Activated CD8-positive, alpha-beta memory T cell treated with anti-CD3 and anti-CD28 coated beads for 1 hour (primary cell): ENCODE measurements at places on chromosomes 1 and 21.

- no peak for DNase-seq
Observed at GRCh38 chr1:66917476-66917875, 7.2 kb downstream of the DNAI4 start.

DNA sequence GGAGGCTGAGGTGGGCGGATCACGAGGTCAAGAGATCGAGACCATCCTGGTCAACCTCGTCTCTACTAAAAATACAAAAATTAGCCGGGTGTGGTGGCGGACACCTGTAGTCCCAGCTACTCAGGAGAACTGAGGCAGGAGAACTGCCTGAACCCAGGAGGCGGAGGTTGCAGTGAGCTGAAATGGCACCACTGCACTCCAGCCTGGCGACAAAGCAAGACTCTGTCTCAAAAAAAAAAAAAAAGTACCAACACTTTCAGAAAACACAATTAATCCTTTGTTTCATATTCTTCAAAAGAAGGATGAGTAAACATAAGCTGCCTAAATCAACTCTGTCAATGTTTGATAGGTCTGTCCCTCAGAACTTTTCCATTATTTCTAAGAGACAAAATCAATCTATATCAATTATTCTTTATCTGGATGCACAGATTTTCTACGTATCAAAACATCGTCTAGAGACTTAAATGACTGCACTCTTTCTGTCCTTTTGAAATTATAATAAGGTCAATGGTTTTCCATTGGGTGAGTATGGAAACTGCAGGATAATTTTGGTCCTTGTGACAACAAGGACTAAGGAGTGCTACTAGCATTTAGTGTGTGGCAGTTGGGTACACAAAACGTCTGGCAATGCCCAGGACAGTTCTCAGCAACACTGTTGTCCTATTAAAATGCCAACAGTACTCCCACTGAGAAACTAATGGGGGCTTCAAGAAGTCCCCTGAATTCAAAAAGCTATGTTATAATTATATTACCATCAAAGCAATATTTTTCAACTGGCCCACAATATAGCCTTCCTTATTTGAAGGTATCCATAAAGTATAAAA, 40.7 kb downstream of the LPGAT1 start:
- DNase-seq, result no peak

DNA sequence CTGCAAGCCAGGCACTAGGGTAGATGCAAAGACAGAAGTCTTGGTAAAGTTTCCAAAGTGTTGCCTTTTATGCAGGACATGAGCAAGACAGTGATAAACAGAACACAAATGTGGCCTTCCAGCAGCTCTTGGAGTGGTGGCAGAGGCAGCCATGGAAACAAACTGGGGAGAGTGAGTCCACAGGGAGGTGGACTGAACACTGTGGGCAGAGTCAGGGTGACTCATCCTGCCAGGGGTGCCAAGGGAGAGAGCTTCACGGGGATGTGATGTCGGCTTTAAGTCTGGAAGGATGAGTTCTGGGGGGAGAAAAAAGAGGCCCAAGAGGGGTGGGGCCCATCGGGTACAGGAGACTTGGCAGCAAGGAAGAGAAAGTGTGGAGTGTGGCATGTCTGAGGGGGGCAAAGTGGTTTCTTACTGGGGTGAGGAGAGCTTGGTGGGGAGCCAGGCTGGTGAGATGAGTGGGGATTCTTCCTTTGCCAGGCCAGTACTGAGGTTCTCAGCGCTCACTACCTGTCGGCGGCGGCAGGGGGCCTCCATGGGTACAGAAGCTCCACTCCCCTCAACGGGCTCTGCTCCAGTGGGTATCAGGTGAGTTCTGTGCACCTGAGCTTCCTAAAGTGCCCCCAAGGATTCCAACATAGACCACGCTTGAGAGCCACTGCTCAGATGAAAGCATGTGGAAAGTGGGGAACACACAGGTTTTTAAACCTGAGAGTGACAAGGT, 41.8 kb downstream of the KIAA0040 start:
- no peak for DNase-seq

- no peak for DNase-seq
Observed at GRCh38 chr1:54275349-54275748, 75.4 kb downstream of the MRPL37 start.

- no peak for DNase-seq
Observed at GRCh38 chr1:112496290-112496689, 12.5 kb upstream of the WNT2B start.

DNA sequence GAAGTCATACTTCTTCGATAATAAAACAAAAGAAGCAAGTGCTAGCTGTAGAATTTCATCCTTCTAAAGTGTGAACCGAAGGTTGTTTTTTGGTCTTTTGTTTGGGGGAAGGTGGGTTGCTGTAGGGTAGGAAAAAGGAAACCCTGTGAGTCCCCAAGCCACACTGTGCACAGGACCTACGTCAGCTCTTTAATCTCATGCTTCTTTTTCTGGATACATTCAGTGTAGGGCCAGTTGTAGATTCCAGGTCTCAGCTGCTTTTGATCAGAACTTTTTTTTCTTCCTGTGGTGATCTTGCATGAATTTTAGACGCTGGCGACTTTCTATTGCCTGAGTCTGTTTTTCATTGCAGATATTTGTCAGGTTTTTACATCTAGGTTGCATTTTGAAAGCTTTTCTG, 40.2 kb downstream of the BCL9 start:
- DNase-seq, result no peak

DNA sequence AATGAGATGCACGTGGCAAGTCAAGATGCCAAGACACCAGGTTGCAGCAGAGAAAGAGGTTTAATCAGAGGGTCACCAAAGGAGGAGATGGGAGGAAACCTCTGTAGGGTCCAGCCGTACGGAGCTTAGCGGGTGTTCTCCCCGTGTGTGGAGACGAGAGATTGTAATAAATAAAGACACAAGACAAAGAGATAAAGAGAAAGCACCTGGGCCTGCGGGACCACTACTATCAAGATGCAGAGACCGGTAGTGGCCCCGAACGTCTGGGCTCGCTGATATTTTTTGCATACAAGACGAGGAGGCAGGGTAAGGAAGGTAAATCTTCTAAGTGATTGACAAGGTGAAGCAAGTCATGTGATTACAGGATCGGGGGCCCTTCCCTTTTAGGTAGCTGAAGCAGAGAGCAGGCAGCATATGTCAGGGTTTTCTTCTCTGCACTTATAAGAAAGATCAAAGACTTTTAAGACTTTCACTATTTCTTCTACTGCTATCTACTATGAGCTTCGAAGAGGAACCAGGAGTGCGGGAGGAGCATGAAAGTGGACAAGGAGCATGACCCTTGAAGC, 41.2 kb upstream of the TDRD10 start:
- no peak for DNase-seq

DNA sequence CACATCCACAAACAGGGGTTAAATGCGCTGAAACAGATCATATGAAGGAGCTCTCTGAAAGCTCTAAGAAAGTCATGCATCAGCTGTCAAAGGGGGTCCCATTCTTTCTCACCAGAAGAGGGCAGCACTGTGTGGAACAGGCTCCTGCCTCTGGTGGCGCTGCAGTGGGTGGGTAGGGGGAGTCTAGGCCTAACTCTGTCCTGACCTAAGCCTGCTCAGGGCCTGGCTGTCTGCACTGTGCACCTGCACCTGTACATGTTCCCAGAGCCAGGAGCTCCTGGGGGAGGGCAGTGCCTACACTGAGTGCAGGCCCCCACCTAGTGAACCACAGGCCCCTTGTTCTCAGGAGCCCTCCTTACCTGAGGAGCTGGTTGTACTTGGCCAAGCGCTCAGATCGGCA, 16.0 kb downstream of the ENO1 start:
- peak; percentile 32 for DNase-seq

GRCh38 chr1:39205102-39205780, 746 bp downstream of the MACF1 start:
- peak; percentile 41 for DNase-seq

GRCh38 chr1:14778898-14779865, 180.7 kb downstream of the KAZN start:
- DNase-seq, result no peak

DNA sequence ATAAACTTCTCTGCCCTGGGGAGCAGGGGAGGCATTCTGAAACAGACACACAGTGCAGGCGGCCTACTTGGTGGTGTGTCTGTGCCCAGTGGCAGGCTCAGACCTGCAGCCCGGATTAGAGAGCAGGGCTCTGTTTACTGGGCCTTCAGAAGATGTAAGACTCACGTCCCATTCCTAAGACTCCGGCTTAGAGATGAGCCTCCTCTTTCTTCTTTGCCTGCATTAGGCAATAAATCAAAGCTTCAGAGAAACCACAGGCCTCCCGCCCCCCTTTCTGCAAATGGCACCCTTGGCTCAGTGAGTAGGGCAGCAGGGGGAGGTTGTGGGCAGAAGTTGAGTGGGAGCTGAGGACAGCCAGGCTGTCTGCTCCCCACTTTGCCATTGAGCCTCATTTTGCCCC, 35.8 kb downstream of the LGR6 start:
- DNase-seq, result no peak

DNA sequence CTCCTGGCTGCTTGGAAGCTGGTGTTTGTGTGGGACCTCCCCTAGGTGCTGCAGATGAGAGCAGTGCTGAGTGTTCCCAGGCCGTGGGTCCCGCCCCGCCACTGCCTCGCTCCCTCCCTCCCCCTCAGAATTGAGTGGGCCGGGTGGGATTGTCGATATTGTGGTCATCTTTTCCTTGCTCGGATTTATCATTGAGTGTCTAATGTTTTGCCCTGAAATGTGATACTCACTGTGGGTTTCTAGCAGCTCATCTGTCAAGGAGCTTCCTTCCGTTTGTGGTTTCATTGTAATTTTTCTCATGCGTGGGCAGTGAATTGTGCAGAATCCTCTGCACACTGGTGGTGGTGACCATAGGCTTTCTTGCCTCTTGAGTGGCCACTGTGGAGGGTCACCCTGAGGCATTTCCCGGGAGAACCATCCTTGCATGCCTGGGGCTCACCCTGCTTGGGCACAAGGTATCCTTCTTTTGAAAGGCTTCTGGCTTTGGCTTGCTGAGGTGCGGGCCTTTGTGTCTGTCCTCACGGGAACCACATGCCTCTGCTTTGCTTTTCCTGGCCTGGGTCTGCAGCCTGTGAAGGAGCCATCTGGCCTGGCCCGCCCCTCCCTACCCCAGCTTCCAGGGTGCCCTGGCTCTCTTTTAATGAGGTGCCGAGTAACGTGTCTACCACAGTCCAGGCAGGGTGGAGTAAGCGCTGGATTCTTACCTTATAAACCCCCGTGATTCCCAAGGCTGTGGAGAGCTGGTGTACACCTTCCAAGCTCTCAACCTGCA, 25.6 kb downstream of the SLX9 start:
- DNase-seq, result no peak

GRCh38 chr1:3011631-3012455, 9.4 kb upstream of the ACTRT2 start:
- no peak for DNase-seq

DNA sequence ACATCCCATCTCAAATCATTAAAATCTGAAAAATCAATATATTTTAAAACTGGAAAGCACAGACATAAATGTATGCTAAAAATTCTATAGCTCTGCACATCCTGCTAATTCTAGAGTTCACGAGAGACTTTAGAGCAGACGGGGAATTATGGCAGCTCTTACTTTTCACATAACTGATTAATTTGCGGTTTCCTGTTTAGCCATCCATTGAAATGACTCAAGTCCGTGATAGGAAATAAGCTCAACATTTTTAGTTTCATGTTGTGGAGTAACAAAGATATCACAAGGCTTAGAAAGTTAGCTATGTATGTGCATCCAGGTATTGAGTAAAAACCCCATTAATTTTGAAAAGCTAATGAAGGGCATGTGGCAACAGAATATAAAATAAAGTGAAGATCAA, 123.2 kb downstream of the SMYD2 start:
- DNase-seq, result no peak

DNA sequence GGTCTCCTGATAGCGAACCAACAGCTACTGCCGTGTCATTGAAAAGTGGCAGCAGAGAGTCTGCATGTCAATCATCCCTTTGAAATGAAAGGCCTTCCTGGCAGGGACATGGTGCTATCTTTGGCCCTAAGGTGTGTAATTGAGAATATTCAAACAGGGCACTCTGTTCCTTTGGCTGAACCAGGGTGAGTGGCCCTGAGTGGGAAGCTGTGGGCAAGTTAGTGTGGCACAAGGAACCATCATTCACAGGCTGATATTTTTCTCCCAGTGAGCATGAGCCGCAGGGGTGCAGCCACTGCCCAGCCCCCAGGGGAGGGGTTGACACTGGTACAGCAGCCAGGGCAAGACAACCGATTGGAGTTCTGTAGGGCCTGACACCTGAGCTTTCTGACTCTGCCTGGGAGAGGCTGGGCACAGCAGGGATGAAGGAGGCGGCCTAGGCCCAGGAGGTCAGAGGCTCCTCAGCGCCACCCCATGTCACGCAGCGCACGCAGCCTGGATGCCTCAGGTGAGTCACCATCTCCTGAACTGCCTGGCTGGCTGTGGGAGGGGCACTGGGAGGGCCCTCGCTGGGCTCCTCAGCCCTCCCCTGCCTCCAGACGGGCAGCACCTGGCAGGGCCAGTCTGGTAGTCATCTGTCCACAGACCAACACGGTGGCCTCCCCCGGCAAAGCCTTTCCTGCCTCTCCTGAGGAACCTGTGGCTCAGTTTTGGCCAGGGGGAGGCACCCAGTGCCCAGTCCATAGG, 13.2 kb downstream of the QSOX1 start:
- DNase-seq, result no peak

DNA sequence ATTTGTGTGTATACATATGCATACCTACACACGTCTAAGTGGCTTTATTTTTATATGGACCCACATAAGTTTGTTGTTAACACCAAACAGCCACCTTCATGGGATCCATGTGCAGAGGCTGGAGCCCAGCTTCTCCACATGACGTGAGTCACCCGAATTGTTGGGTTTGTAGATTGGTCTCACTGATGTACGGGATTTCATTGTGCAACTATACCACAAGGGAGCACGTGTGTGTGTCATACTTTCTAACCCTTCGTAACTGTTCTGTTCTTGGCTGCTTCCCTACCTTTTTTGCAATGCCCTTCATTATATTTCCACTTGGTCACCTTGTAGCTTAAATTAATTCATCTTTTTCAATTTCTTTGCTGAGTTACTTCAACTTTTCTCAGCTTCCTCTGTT, 21.0 kb downstream of the SPRTN start:
- DNase-seq, result no peak

GRCh38 chr1:111831153-111831552, 75.5 kb downstream of the DDX20 start:
- no peak for DNase-seq

DNA sequence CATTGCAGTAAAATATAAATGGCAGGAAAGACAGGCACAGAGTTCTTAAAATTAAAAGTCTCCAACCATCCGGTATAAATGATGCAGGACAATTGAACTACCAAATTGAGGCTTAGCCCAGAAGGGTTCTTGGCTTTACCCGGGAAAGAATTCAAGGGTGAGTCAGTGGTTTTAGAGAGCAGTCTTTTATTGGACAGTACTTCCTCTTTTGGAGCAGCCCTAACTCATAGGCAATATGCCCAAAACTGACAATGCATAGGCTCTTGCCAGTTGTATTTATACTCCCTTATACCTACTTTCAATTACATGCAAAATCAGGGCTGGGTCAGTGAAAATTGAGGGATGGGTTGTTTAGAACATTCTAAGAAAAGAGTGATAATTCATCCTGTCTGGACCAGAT, 1628.9 kb upstream of the PRMT6 start:
- DNase-seq, result no peak

DNA sequence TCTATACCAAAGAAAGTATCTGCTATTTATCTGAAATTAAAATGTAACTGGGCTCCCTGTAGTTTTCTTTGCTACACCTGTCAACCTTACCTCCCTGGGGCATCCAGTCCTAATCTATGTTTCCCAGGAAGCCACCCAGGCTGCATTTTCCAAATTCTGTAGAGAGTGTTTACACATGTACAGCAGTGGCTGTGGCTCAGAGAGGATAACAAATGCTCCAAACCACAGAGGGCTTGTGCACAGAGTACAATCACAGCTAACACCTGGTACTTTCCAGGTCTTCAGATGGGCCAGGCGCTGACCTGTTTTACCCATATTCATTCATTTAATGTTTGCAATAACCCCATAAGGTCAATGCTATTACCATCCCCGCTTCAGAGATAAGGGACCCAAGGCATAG, 146.5 kb upstream of the TNR start:
- no peak for DNase-seq
